Stomach (tissue), 19 donors: ENCODE measurements at places on chromosomes 2 and 18. TPM values are rescaled to one million over a fixed set of nuclear protein-coding genes. Genes with fewer than 3 reads are reported as not detected.

Gene C2orf72
- total RNA-seq = 6.4 TPM

Gene IFIH1
- total RNA-seq = 2.9 TPM

Gene HPCAL1
- total RNA-seq = 27.2 TPM

Gene MZT2B
- total RNA-seq = 521 TPM

Gene MAL
- 38.0 TPM for total RNA-seq

GRCh38 chr18:47953471-47953931, 23.0 kb upstream of the SMAD2 start:
- no peak for DNase-seq

- no peak for DNase-seq
These were observed 16.2 kb upstream of the TEX44 start for GRCh38 chr2:231576465-231576864.

GRCh38 chr18:73683409-73684238, 464.0 kb downstream of the FBXO15 start:
- no peak for DNase-seq

DNA sequence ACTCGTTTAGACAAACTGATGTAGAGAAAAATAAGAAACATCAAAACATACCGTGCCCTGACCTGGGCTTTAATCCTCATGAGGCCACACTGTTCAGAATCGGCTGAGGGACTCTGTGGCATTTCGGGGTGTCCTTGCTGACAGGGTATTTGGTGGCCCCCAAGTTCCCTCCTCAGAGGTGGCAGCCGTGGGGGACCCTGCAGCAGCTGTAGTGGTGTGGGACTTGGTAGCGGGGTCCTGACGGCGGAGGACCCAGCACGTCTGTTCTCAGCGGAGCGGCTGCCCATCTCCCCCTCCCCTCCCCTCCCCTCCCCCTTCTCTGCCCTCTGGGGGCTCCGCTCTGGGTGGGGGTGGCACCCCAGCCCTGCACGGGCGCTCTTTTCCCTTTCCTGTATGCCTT, 18.4 kb downstream of the KCNG2 start:
- no peak for DNase-seq

DNA sequence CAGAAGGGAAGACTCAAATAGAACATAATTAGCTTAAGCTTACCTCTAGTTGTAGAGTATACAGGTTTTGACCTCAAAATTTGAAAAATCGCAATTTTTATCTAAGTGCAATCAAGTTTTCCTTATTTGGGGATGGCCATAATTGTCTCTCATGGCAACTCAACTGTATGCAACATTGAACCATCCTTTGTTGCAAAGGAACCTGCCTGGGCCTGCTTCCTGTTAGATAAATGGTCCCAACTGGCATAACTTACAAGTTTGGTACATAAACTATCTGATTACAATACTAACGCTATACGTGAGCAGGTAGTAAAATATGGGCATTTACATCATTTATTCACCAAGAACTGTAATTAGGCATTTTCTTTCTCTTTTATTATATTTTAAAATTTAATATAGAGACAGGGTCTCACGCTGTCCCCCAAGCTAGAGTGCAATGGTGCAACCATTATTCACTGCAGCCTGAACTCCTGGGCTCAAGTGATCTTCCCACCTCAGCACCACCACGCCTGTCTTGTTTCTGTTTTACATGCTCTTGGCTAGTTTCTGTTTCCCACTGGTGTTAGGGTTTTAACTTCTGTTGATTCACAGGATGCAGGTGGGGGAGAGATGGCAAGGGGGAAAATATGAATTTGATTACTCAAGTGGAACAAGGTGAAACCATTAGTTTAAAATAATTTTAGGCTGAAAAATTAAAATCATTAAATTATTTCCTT, 55.3 kb upstream of the B3GNT2 start:
- DNase-seq = peak; percentile 6

DNA sequence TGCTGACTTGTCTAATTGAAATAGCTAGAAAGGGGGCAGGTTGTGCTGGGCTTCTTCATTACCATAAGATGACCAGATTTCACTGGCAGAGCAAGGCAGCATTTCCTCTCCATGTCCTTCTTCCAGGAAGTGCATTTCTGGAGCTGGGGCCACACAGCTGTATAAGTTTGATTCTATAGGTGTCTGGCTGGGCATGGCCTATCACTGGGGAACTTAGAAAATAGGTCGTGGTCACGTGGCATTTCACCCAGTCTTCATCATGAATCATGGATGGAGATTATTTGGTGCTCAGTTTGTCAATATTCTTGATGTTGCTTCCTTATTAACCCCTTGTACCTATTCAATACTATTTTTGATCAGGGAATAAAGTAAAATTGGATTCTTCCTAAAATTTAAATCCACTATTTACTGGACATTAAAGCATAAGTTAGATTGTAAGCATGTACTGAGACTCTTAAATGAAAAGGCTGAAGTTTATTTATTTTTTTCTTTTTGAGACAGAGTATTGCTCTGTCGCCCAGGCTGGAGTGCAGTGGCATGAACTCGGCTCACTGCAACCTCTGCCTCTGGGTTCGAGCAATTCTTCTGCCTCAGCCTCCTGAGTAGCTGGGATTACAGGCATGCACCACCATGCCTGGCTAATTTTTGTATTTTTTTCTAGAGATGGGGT, 49.5 kb upstream of the TMEM87B start:
- no peak for DNase-seq

DNA sequence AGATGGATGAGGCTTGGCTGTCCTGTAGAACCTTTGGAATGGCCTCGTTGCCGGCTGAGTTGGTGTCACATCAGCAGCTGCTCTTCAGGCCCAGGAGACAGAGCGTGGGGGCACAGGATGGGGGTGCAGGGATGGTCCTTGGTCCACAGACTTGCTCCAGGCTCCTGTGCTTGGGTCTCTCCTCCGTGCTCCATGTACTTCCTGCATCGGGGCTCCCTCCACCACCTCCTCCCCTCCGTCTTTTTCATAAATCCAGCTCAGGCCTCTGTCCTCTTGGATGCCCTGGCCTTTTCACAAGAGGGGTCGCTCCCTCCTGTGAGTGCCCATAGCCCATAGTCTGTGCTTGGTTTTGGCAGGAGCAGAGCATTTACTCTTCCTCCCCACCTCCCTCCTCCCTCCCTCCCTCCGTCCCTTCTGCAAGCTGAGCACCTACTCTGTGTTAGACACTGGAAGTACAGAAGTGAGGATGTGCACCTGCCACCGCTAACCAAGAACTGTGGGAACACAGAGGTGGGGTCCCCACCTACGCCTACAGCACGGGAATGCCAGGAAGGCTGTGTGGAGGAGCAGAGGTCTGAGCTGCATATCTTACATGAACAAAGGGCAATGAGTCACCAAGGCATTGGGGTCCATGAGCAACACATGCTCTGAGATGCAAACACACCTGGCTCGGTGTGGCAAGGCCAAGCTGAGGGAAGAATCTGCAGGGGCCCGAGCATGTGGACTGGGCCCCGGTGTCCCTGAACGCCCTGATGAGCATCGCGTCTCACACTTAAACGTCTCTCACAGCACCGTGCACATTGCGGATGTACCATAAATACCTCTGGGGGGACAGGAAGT, 458.7 kb upstream of the HS6ST1 start:
- DNase-seq = no peak

GRCh38 chr2:129070663-129071062, 752.0 kb upstream of the HS6ST1 start:
- no peak for DNase-seq

DNA sequence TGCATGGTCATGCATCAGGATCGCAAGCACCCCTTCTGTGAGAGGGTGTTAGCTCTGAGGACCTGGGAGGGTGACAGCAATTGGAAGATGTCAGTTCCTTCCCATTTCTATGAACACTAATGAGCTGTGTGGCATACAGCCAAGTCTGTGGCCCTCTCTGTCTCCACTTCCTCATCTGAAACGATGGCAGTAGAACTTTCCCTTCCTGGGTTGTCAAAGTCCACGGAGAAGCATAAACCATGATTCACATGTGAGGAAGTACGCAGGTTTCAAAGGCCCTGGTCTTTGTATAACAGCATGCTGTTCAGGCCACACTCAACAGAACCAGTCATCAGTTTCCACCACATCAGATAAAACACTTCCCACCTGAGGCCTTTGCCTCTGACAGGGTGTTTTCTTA, 167.4 kb upstream of the RAB6C start:
- DNase-seq = peak; percentile 47

GRCh38 chr2:10977003-10977402, 65.3 kb downstream of the KCNF1 start:
- no peak for DNase-seq

DNA sequence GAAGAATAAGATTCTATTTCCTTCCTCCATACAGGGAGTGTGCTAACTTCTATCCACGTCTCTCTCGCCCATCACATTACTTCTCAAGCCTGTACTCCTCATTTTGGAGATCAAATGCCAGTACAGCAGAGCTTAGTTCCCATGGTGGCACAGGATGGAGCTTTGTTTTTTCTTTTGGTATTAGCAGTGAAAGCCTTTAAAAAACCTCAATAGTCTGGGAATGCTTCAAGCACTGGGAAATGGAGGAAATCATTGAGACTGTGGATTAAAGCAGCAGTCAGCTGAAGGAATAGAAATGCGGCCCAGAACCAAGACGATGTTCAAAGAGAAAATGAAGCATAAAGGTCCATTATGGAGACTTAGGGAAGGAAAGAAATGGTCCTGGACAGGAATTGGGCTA, 102.3 kb downstream of the NRXN1 start:
- DNase-seq = no peak

DNA sequence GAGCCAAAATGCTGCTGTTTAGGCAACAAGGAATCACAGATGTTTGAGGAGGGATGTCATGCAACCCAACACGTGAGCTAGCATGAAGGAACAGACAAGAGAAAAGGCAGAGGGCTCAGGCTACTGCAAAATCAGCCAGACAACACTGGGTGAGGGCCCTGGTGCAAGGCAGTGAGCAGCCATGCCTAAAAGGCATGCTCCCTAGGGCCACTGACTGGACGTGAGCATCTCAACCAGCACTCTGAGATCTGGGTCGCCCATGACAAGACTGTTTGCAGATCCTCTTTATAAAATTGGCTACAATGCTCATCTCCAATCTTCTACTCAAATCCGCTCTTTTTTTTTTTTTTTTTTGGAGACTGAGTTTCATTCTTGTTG, 49.1 kb downstream of the KIAA2012 start:
- no peak for DNase-seq

- no peak for DNase-seq
These were observed 1080.5 kb upstream of the ACVR2A start for GRCh38 chr2:146764301-146764700.

DNA sequence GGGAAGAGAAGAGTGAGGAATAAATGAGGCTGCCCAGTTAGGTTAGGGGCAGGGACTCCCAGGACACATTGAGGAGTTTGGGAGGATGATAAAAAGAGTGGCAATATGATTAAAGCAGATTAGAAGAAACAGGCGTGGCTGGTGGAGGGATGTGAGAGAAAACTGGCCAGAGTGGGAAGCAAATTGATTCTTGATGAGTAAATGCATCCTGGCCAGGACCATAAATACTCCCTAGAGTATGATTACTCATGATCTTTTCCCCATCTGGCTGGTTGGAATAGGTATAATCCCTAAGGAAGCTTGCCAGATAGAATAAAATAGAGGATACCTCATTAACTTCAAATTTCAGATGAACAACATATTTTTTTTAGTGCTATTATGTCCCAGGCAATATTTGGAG, 21.5 kb upstream of the DAW1 start:
- DNase-seq = no peak

DNA sequence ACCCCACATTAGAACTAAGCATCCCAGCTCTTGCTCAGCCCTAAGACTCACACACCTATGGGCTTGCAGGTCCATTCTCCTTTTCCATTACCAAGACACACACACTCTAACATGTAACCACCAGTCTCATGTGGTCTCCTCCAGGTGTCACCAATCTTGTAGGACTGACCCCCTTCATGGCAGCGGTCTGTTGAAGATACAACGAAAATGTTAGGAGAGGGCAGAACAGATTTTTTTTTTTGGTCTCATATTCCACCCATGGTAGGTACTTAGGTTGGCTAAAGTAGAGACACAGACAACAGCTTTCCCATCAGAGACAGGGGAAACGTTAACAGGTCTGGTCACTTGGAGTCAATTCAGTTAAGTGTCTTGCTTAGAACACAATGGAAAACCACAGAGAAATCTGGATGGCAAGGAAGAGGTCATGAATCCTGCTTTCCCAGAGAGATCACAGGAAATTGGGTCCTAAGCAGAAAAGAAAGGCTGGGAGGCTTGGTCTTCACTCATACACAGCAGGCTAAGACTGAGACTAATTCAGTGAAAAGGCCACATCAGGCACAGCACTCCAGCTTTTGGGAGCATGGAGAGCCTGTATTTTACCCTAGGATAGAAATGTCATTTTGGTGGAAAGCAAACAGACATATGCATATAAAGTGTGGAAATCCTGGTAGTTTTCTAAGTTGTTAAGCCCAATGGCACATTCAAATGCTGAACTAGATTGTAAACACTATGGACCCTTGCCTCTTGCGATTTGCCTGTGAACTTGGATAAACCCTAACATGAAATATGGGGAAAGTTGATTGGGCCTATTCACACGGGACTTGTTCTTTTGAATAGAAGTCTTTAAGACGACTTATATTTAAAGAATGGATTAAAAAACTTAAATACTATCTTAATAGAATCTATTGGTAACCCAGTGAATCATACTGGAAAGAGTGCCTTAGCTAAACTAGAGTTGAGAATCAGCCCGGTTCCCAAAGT, 3.8 kb downstream of the FN1 start:
- no peak for DNase-seq

DNA sequence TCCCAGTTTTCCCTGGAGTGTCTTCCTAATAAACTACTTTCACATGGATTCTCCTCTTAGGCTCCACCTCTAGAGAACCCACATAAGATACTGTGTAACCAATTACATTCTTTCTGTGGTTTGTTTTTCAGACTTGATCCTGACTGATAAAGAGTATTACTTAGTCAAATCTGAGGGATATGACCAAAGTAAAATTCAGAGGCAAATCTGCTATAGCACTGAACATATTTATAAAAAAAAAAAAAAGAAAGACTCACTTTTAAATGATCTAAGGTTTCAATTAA, 13.9 kb downstream of the CKAP2L start:
- no peak for DNase-seq

DNA sequence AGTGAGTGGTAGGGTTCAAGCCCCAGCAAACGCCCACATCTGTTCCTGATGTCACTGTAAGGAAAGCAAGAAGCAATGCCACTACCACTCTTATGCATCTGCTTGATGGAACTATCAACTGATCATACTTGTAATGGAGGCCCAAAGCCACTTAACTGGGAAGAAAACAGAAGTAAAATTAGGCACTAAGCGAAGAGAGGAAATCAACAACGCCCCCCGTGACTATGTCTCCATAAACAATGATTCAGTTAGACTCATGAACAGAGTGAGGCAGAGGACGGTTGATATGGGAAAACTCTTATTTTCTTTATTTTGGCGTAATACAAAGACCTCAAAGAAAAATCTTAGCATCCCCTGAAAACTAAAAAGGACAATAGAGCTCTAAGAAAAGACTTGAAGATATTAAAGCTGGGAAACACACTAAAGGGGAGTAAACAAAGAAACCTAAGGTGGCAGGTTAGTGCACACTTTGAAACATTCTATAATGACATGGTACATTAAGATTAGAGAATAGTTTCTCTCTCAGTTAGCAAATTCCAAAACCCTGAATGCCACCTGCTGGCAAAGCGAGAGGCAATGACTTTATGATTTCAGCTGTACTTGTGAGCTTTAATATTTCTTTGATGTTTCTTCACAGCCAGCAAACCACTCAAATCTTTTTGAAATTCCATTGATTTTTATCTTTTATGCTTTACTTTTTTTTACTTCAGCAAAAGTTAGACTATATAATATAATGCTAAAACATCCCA, 86.5 kb downstream of the LRP2 start:
- peak; percentile 51 for DNase-seq
